ENCODE measurements at places on chromosomes 11 and 22.

DNA sequence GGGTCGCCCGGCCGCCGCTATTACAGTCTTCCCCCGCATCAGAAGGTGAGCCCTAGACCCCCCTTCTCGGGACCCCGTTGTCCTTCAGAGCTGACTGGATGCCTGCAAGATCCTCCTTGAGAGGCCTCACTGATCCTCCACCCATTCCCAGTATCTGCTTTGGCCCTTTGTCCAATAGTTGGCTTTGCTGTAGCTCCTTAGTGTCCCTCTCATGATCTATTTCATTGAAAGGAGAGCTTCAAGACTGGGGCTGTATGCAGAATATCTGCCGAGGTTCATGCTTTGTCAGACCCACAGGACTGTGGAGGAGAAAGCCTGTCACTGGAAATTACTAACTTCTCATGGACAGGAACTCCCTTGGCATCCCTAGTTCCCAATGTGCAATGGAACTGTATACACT is 499 bp downstream of the DLAT start:
- DNase-seq, result no peak

GRCh38 chr11:1888347-1888753 is 3.3 kb downstream of the PRR33 start:
- no peak for DNase-seq

DNA sequence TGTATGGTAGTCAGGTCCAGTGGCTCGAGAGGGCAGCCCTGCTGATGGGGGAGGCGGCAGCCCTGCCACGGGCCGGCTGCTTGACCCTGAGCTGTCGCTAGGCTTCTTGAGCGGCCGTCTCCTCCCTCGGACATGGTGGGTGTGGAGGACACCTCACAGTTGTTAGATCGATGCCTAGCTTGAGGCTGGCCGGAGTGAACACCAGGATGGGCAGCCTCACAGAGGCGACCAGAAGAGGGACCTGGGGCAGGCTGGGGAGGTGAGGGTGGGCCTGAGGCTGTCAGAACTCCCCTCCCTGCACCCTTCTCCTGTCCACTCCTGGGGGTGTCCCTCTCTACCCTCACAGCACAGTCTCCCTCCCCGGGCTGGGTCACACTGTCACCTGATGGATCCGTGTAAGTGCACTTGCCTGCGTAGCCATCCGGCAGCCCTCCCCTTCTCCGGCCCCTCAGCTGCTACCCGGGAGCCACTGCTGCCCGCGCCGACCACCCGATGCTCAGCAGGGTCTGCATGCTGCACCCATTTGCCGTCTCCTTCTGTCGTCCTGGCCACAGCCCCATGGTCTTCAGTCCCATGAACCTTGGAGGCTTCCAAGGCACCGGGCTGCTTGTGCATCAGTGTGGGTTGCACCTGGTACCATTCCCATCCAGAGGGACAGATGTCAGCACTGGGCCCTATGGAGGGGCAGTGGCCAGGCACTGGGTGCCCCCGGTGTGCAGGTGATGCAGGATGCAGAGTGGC is 394.1 kb downstream of the TBC1D22A start:
- no peak for DNase-seq

DNA sequence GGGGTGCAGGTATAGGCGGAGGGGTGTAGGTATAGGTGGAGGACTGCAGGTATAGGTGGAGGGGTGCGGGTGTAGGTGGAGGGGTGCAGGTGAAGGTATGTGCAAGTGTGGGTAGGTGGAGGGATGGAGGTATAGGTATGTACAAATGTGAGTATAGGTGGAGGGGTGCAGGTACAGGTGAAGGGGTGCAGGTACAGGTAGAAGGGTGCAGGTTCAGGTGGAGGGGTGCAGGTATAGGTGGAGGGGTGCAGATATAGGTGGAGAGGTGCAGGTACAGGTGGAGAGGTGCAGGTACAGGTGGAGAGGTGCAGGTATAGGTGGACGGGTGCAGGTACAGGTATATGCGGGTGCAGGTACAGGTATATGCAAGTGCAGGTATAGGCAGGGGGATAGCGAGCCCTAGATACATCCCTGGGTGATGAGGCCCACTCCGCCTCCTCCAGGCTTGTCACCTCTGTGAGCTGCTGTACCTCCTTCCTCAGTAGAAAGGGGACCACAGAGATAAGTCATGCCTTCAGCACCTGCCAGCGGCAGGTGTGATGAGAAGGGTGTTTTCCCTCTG is 17.2 kb downstream of the LINC01488 start:
- peak; percentile 43 for DNase-seq

DNA sequence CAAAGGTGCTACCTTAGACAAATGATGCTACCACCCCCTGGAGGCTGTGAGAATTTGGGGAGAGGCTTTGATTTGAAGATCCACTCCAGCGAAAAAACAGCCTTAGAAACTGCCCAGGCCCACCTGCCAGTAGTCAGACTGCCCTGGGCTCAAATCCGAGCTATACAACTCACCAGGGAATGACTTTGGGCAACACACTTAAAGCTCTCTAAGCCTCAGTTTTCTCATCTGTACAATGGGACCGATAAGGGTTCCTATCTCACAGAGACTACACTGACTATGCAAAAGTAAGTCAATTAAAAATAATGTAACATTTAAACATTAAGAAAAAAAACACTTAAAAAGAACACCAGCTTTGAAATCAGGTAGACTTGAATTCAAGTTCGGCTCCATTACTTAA is 19.9 kb downstream of the VWCE start:
- no peak for DNase-seq
